Lung microvascular endothelial cell (primary cell): ENCODE measurements at places on chromosomes 3 and 15.

GRCh38 chr3:114557791-114558190, 264.0 kb downstream of the TIGIT start:
- no peak for DNase-seq

GRCh38 chr3:58520403-58521335, 16.3 kb downstream of the ACOX2 start:
- DNase-seq, result no peak

- peak; percentile 85 for DNase-seq
Measured at GRCh38 chr15:66580643-66581042, 14.8 kb upstream of the LCTL start.

DNA sequence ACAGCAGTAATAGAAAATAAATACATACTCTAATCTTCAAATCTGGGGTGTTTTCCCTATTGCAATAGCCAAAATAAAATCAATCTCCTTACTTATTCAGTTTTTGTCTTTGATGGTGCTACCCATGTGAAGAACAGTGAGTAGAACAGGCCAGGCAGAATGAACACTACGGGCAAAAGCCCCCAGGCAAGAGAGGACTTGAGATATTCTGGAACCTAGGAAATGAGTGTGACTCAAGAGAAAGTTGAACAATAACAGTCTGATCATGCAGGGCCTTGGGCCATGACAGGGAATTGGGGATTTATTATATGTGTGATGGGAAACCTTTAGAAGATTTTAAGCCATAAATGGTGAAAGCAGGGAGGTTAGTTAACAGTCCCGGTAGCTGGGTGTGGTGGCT, 14.0 kb upstream of the DUT start:
- no peak for DNase-seq

DNA sequence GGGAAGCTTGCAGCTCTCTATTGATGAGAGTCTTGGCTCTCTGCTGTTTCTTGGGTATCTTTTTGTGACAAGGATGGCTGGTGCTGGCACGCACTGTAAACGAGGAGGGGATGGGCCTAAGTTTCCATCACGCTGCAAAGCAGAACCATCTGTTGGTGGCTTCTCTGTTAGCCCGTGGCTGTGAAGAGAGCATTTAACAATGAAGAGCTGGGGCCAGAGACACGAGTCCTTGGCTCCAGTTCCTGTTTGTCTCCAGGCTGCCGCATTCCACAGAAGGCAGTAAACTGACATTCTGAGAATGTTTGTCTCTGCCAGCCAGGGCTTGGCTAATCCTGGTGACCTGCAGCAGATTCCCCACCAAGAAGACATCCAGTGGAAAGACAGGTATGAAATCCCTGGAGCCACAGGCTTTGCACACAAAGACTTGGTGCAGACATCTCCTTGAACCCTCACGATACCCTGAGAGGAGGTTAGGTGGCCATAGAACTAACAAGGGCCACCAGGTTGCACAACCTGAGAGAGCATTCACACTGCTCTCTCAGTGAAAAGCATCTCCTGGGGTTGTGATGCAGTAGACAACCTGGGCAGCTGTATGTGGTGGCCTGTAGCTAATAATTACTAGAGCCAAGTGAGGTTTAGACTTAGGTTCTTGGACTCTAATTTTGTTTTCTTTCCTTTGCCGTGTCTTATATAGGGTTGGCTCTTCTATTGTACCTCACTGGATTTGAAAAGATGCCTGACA, 130.9 kb downstream of the ASB7 start:
- DNase-seq, result peak; percentile 53

DNA sequence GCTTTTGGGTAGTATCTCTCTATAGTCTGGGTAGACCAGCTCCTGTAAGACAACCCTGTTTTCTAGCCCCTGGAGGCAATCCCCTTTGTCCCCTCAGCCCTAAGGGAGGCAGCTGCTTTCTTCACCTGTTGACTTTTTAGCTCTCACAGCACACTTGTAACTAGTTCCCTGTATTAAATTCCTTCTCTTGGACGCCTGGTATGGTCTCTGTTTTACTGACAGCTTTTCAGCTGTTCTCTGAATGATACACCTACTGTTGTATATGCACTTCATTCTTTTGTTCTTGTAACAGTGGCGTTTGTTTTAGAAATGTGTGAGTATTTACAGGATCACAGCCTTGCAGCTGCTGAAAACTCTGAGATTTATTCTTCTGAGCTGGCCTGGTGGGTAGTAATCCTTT, 413.0 kb upstream of the RBMS3 start:
- no peak for DNase-seq
